Mammary epithelial cell (primary cell): ENCODE measurements at places on chromosomes 6 and 20. TPM values are rescaled to one million over a fixed set of nuclear protein-coding genes. Genes with fewer than 3 reads are reported as not detected.

DNA sequence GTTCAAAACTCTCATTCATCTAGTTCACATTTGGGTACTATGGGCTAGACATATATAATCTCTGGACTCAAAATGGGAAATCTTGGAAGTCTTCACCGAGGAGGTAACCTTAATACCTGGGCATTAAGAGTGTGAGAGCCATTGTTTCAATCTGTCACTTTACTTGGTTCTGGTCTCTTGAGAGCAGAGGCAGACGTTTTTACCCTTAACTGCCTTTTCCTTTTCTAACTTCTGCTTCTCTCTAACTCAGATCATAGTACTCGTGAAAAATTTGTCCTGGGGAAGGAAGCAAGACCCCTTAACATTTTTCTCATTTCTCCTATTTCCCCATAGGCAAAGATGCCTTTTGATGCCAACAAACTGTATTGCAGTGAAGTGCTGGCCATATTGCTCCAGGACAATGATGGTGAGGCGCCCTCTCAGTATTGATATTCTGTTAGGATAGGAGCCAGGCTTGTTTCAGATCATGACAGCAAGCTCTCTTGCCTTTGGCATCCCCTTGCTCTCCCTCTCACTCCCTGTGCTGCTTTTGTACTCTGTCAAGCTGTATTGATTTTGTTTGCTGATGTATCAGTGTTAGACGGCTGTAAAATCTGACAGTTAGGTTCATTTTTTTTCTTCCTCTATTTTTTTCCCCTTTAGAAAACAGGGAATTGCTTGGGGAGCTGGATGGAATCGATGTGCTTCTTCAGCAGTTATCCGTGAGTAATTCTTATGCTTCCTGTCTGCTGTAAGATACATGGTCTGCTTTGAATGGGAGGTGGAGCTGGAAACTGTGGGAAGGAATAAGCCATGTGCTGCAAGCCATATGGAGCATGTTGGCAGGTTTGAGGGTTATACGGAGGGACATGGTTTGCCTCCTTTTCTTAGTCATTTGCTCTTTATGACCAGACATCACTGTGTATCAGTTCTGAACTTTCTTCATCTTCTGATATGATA is 83.5 kb downstream of the CTNNBL1 start:
- DNase-seq: no peak

GRCh38 chr6:54097753-54098152 is 13.5 kb upstream of the MLIP start:
- DNase-seq: no peak

The PPP1R11 gene
- total RNA-seq: 43.2 and 64.0 TPM in 2 replicates

GRCh38 chr6:133807501-133807900 is 81.4 kb upstream of the TCF21 start:
- no peak for DNase-seq

- no peak for DNase-seq
Measured at GRCh38 chr20:8587810-8588209, 455.7 kb downstream of the PLCB1 start.

GRCh38 chr20:54103067-54103761 is 32.8 kb upstream of the BCAS1 start:
- DNase-seq: no peak

GRCh38 chr20:23289724-23290395 is 60.7 kb upstream of the NXT1 start:
- no peak for DNase-seq

DNA sequence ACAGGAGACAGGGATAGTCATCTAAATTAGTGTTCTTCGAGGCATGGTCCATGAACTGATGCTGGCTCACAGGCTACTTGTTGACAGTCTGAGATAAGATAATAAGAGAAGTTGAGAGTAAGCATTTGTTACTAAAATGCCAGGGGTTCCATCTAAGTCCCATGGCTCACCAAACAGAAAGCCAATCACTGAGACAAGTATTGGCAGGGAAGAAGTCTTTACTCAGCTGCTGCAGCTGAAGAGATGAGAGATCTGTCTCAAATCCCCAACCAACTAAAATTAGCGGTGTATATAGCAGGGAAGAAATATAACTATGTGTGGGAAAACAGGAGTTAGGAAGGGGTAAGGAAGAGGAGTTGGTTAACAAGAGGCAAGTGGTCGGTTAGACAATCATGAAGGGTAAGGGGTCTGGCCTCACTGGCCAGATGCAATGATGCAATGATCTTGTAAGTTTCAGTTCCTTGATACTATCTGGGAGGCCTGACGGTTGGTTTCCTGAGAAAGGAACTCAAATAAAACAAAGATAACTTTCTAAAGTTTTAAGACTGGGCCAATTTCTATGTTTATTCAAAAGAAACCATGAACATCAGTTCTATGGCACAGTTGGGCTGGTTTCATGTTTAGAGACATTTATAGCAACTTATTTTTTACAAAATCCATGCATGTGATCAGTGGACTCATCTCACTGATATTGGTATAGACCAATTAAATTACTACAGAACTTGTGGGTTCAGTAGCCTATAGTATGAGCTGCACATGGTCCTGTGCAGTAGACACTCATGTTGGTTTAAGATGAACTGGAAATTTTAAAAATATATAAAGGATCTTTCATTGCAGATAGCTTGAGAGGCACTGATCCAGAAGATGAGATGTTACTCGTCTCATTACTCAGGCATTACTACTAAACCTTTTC is 9.9 kb upstream of the HEBP2 start:
- no peak for DNase-seq

GRCh38 chr6:135535989-135536414 is 38.5 kb upstream of the AHI1 start:
- peak; percentile 67 for DNase-seq

The ECT2L gene
- total RNA-seq: under 0.01 TPM

The RNF144B gene
- 74.7 TPM for total RNA-seq

DNA sequence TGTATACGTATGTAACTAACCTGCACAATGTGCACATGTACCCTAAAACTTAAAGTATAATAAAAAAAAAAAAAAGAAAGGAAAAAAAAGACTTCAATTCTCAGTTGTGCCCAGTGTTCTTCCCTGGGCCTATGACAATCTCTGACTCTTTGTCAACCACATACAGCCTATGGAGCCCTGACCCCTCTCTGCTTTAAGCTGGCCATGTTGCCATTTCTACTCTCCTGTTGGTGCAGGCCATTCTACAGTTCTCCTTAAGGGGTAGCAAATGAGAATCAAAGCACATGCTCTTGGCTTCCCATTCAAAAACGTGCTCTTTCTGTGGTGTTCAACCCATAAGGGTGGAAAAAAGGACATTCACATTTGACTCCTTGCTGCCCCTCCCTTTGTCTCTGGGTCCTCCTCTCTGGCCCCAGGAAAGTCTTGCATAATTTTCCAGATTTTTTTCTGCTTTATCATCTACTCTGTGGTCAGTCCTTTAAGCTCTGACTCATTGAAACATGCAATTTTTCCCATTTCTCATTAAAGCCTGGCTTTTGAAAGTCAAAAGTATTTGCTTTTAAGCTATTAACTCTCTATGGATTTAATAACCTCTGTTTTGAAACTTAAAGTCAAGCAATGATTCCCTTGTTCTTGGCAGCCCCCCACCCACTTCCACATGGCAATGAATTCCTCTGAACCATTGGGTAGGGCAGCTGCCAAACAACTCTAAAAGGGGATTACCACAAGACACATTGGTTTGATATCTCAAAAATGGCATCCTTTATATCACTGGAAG is 208.6 kb upstream of the MCHR2 start:
- peak; percentile 90 for DNase-seq

The C20orf202 gene
- total RNA-seq: not detected in 2 replicates
